ENCODE measurements at places on chromosomes 7 and 10. TPM values are rescaled to one million over a fixed set of nuclear protein-coding genes. Genes with fewer than 3 reads are reported as not detected.

Gene PILRA
- total RNA-seq = not detected

Gene NEUROD6
- not detected for total RNA-seq

Gene TRIL
- total RNA-seq = 1.8 TPM

Gene NUTM2A
- total RNA-seq = 0.46 TPM

Gene WDFY4
- not detected for total RNA-seq

Gene RELN
- total RNA-seq = 200 TPM

Gene CLRN3
- not detected for total RNA-seq

Gene TMEM229A
- 0.07 TPM for total RNA-seq

Gene NKX1-2
- total RNA-seq = not detected

Gene CUBN
- 3.4 TPM for total RNA-seq

Gene ZNF800
- 11.3 TPM for total RNA-seq

Gene VENTX
- total RNA-seq = not detected

Gene FAM25A
- total RNA-seq = not detected

Gene STAG3
- total RNA-seq = 2.2 TPM

Gene LRMDA
- total RNA-seq = 1.0 TPM

Gene SUMF2
- total RNA-seq = 212 TPM

Gene MINDY4
- 5.7 TPM for total RNA-seq

Gene CYP26A1
- not detected for total RNA-seq

Gene MEIG1
- total RNA-seq = 0.46 TPM

Gene SRRM3
- 0.26 TPM for total RNA-seq

Gene CTAGE4
- total RNA-seq = 0.36 TPM

Gene LRCH4
- 11.7 TPM for total RNA-seq

Gene ZSWIM8
- total RNA-seq = 70.8 TPM

Gene GRID1
- total RNA-seq = 0.46 TPM

Gene KCND2
- 4.9 TPM for total RNA-seq

Gene IL2RA
- not detected for total RNA-seq

Gene TAS2R5
- total RNA-seq = 1.6 TPM

All from smooth muscle cell of the pulmonary artery (primary cell).